Activated CD4-positive, alpha-beta T cell treated with anti-CD3 and anti-CD28 coated beads for 24 hours (primary cell): ENCODE measurements at places on chromosomes 7 and 10.

DNA sequence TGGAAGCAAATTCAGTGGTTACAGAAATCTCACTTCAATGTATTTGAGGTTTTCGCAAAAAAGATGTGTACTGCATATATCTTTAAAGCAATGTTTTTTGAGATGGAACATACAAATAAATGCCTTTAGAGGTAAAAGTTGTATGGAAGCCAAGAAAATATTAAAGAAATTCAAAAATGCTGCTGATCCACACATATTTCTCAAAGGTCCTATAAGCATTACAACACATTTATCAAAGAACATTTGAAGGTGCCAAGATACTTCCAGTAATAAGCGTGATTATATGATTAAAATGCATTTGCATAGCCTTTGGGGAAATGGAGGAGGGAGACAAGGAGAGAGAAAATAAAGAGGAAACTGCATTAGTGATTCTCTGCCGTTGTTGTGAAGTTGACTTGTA is 260.1 kb downstream of the BICC1 start:
- DNase-seq: no peak

- no peak for DNase-seq
Observed at GRCh38 chr10:13650961-13651360, 64.2 kb downstream of the PRPF18 start.

DNA sequence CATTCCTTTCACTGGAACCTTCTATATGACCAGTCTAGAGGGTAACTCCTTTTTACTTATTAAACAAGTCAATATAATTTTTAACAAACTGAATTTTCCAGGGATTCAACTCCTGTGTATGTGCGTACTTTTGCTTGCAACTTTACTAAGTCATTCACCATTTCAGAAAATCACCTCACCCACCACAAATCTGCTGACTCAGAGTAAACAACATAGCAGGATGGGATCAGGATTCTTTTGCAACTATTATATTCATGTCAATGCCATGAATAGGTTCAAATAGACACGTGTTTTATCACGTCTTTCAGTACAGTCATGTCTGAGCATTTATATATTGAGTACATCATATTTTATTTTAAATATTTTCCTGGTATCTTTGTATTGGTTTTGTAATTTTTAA is 14.5 kb downstream of the CTTNBP2 start:
- DNase-seq: no peak

GRCh38 chr10:90642650-90643049 is 215.2 kb downstream of the HTR7 start:
- no peak for DNase-seq

DNA sequence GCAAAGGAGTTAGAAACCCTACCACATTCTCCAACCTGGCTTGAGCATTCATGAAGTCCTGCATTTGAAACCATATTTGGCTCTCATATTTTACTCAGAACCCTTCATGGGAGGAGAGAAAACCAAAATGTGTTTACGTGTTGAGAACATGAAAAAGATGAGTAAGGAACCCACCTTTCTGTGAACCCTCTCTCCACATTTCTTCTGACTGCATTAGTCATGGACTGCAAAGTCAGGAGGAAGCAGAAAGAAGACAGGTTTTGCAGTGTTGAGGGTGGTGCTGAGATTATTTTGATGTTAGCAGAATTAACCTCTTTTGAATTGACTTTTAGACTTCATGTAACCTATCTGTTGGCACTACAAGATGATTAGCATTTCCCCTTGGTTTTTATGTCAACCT is 4.9 kb downstream of the IFIT1B start:
- DNase-seq: no peak

DNA sequence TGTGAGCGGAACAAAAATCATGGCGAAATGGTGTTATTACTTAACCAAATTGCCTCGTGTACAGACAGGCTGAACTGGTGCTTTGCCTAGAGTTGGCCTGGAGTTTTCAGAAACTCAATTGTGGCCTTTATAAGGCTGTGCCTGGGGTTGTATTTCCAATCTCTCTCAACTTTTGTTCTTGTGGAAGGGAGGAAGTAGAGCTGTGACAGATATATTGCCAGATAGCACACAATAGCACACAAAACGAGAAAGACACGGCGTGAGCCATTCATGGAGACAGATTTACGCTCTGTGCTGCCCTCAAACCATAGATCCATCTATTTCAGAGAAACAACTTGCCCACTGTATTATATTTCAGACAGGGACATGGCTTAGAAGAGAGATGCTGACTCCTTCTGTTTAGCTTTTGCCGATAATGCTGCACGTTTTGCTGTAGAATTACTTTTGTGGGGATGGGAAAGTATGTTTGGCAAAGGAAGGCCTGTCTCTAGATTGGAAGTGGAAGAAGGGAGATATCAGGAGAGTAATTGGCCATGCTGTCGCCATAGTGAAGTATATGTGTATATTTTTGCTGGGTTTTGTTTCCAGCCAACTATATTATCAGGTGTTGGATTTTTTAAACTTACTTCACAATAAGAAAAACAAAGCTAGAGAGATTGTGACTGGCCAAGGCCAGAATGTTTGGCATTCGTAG is 80.4 kb downstream of the AUTS2 start:
- no peak for DNase-seq

DNA sequence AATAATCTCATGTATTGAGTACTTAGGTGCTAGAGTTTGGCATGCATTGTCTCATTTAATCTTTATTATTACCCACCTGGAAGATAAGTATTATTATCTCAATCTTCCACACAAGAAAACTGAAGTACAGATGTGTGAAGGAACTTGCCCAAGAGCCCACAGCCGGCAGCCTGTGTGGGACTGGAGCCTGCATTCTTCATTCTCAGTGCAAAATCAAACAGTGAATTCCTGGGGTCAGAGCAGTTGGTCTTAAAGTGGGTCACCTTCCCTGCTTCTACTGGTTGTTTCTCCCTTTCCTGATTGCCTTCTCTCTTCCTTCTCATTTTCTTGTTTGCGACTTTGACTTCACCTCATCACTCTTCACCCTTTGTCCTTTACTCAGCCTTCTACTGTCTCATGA is 144.7 kb upstream of the LYZL1 start:
- no peak for DNase-seq

GRCh38 chr7:140231771-140232491 is 55.1 kb upstream of the KDM7A start:
- no peak for DNase-seq

GRCh38 chr7:3520206-3520605 is 219.2 kb downstream of the SDK1 start:
- no peak for DNase-seq

- no peak for DNase-seq
Observed at GRCh38 chr7:14023838-14024237, 34.4 kb upstream of the ETV1 start.

DNA sequence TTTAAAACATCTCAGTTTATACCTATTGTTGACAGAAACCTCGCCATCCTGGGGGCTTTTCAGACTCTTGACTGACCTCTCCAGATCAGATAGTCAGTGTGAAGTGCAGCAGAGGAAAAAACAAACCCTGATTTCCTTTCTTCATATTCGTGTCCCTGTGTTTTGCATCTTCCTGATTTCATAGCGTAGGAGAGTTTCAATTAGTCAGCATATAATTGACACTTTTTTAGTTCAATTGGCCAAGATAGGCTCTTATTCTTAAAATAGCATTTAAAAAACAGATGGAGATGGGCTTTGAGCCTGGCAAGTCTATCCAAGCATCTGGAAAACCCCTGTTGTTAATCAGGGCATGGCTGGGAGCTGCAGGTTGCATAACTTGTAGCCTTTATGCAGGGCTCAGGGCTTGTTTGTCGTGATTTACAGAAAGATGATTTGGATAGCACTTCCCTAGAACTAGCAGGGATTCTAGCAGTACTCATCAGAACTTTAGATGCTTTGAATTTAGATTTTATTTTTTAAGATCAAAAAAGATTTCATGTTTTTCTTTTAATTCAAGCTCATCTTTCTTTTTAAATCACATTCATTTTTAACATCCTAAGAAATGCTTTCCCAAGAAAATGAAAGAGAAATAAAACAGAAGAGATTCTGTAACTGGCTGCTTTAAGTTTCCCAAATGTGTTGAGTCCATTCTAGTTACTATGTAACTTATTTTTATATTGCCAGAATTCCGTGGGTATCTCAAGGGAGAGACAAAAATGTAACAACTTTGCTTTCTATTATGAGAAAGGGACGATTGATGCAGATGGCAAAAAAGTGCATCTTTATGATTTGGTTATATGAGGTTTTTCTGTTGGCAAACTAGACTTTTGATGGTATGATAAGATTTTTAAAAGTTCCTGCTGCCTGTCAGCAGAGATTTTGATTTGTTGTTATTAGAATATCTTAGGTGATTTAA is 270.8 kb upstream of the FZD8 start:
- DNase-seq: no peak

- DNase-seq: no peak
Observed at GRCh38 chr10:131846240-131847101, 54.3 kb upstream of the PPP2R2D start.

GRCh38 chr7:74575083-74575784 is 82.3 kb upstream of the GTF2I start:
- no peak for DNase-seq

GRCh38 chr7:46256870-46257661 is 336.0 kb upstream of the IGFBP3 start:
- no peak for DNase-seq

- DNase-seq: no peak
Observed at GRCh38 chr7:4245866-4246470, 436.1 kb upstream of the FOXK1 start.

GRCh38 chr10:84542522-84543490 is 214.4 kb downstream of the CCSER2 start:
- no peak for DNase-seq

DNA sequence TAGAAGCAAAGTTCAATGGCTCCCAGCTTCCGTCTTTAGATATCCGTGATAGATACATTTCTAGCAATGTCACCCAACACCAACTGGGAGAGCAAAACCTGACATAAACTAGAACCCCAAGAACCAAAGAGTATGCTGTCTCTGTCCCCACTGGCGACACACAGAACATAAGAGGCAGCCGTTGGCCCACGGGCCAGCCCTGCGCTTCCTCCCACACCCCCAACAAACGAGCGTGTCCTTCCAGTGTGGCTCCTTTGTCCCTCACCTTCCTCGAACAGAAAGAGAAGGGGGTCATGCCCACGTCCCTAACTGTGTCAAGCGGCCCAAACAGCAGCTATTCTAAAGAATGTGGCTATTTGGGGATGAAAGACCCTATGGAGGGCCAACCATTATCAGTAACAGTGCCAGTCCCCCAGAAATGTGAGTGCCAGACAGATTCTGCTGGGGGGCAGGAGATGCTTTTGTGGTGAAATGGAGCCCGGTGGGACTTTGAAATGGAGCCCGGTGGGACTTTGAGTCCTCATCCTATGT is 171.9 kb downstream of the USP6NL start:
- DNase-seq: no peak

DNA sequence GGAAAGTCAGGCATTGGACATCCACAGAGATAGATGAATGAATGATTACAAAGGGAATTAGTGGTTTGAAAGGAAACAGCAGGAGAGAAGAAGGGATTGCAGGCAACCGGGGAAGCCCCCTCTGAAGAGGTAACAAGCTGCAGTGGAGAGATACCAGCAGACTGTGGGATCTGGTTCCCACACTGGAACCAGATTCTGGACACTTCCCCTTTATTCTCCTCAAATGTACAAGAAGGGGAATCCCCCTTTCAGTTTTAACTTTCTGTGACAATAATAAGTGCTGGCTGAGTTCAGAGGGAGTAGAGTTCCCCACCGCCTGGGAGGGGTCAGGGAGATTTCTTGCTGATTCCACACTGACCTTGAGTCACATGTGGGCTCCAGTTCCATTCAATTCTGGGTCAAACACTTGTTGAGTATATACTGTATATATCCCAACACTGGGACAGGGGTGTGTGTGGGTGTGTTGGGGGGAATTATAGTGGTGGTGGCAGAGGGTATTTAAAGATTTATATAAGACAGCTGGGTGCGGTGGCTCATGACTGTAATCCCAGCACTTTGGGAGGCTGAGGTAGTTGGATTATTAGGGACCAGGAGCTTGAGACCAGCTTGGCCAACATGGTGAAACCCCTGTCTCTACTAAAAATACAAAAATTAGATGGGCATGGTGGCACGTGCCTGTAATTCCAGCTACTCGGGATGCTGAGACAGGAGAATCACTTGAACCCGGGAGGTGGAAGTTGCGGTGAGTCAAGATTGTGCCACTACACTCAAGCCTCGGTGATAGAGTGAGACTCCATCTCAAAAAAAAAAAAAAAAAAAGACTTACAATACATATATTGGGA is 16.5 kb upstream of the DDIT4 start:
- no peak for DNase-seq

GRCh38 chr10:7233259-7233991 is 177.4 kb downstream of the SFMBT2 start:
- no peak for DNase-seq

GRCh38 chr7:25913598-25914224 is 238.3 kb upstream of the NFE2L3 start:
- DNase-seq: no peak

- no peak for DNase-seq
Observed at GRCh38 chr7:128876127-128876526, 13.5 kb downstream of the ATP6V1F start.

DNA sequence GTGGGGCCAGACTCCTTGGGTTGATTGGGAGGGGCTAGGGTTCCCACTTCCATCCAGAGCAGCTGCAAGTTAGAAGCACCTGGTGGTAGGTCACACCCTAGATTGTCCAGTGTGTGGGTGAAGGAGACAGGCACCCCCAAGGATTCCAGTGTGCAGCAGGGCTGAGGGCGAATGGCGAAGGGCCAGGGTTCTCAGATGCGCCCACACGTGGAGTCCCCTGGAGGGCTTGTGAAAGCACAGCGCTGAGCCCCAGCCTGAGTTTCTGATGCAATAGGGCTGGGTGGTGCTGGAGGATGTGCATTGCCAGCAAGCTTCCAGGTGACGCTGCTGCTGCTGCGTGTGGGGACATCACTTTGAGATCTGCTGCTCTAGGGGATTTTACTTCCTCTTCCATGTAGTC is 25.4 kb downstream of the TBATA start:
- DNase-seq: no peak

DNA sequence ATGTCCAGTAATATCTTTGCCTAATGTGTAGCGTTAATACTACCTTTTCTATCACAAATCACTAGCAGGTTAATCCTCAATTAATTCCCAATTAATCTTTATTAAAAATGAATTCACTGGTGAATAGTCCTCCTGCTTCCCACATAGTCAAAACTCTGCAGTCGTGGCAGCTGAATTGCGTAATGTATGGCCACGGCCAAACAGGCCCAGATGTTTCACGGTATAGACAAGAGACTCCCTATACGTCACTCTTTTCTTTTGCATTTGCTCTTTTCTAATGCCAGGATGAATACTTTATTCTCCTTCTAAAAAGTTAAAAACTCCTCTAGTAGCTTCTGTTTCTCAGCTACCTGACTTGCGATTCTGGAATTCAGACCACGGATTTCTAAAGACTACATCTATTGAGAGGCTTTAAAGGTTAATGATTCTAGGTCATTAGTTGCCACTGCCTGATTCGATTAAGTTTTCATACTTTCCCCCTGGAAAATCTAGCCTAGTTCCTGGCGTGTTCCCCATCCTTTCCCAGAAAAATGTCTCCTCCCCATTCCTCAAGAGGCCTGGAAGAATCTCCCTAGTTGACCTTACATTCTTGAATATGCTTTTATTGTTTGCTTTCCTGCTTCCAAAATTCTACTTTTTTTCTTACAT is 16.9 kb downstream of the MEOX2 start:
- no peak for DNase-seq
